Psoas muscle (tissue), 8 donors: ENCODE measurements at places on chromosomes 2 and 18.

GRCh38 chr2:230864605-230865306 lies at the start of gene ITM2C:
ITM2C (plus strand) TSS chr2:230864942; CDS start chr2:230865026, 84 bp downstream.
- peak; percentile 76 for DNase-seq

GRCh38 chr2:159362816-159363251 lies 76.3 kb upstream of the WDSUB1 start:
- DNase-seq: no peak

DNA sequence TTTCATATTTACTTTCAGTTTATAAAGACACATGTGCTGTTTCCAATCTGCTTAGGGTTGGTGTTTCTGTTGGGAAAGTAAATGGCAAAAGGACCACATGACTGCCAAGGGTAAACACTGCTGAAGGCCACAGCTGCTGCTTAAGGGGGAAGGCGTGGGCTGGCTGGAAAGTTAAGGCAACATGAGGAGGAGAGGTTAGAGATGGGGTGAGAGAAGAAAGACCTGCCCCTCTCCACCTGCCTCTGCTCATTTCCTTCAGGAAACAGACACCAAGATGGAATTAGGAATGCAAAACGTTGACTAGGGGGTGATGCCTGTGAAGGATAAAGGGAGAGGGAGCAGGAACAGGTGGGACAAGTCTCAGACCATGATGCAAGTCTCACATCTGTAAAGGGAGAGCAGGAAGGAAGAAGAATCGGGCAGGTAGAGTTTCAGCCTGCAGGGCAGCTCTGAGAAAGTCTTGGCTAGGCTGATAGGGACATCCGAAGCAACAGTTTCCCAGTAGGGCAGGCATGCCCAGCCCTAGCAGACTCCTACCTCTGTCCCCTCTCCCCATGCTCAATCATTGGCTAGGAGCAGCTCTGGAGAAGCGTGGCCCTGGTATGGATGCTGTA lies 86.0 kb downstream of the CDC42EP3 start:
- DNase-seq: no peak

DNA sequence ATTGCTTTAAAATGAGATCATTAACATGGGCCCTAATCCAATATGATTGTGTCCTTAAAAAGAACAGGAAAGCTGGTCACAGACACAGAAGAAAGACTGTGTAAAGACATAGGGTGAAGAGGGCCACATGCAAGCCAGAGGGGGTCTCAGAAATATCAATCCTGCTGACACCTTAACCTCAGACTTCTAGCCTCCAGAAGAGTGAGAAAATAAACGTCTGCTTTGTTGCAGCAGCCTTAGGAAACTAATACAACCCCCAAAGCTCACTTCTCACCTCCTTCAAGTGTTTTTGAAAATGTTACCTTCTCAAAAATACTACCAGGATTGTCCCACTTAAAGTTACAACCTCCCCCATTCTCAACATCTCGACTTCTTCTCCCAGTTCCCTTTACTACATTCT lies 39.8 kb upstream of the SESTD1 start:
- no peak for DNase-seq

GRCh38 chr2:172512810-172513523 lies 42.9 kb upstream of the PDK1 start:
- no peak for DNase-seq

GRCh38 chr2:153875801-153876466 lies 4.2 kb downstream of the GALNT13 start:
- no peak for DNase-seq

- no peak for DNase-seq
Measured at GRCh38 chr18:77366720-77367641, 117.3 kb downstream of the GALR1 start.

DNA sequence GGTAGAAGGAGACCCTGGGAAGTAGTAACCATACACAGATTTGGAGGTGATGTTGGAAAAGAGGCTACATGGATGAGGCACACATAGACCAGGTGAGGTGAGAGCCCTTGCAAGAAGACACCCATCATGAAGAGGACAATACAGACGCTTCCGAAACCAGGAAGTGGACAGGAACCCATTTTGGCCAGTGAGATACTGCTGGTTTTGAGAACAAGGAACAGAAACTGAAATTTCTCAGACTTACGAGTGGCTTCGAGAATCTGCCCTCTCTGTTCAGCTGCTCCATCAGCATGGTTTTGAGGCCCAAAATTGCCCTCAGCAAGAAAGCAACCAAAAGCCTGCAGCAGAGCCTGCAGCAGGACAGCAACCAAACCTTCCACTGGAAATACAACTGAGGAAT lies 479.1 kb upstream of the NRXN1 start:
- no peak for DNase-seq

GRCh38 chr2:68238955-68239822 lies 13.1 kb downstream of the PPP3R1 start:
- no peak for DNase-seq

- no peak for DNase-seq
Measured at GRCh38 chr18:66972681-66973080, 368.8 kb upstream of the CDH19 start.

DNA sequence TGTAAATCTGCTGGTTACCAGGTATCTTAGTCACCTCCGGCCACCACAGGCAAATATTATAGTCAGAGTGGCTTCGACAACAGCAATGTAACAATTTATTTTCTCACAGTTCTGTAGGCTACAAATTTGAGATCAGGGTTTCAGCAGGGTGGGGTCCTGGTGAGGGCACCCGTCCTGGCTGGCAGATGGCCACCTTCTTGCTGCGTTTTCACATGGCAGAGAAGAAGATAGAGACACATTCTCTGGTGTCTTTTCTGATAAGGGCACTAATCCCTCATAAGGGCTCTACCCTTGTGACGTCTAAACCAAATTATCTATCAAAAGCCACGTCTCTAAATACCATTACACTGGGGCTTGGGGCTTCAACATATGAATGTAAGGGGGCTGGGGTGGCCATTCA lies 843.2 kb upstream of the FANCL start:
- no peak for DNase-seq

GRCh38 chr2:232073026-232073425 lies 111.5 kb downstream of the DIS3L2 start:
- no peak for DNase-seq

DNA sequence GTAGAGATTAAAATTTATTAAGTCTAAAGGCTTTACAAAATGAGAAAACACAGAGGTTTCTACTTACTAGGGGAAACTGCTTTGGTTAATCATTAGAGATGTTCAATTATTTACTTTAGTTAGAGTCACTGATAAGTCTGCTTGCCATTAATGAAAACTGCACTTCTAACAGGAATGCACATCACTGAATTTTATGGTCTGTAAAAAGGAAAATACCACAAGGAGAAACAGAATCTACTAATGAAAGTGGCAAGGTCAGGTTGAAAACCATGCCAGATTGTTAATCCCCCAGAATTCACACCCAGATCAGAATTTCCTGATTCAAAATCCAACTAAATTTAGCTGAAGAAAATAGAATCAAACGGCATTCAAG lies 90.5 kb upstream of the GRB14 start:
- DNase-seq: no peak

DNA sequence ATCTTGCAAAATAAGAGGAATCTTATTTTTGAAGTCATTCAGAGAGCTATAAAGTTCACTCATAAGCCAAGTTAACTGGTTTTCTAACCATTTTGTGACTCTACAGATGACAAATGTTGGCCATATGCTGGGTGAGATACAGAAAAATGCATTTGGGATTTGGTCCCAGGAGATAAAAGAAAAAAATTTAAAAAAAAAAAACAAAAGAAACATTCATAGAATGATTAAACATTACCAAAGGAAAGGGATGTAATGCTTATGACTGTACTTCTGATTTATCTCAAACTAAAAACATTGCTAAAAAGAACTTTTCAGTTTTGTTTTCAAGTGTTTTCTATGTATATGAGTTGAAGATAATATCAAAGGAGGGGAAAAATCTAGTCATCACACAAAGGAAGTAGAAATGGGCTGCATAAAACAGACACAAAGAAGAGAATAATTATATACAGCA lies 43.1 kb downstream of the PELI1 start:
- DNase-seq: no peak

DNA sequence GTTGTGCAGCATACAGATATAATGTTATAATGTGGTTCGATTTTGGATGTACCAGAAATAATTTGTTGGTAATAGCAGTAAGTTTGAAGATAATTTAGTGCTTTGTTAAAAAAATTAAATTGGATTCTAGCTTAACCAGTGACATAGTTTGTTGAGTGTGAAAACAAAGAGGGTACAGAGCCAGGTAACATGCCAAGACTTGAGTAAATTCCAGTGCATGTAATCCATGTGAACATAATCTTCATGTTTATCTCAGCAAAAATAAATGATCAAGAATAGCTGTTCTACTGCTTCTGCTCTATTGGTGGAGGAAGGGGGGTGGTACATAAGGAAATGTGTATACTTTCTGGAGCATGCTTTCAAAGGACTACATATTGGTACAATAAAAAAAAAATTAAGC lies 165.8 kb downstream of the DNAH7 start:
- no peak for DNase-seq

- DNase-seq: no peak
Measured at GRCh38 chr2:80002568-80003157, 301.9 kb downstream of the LRRTM1 start.

DNA sequence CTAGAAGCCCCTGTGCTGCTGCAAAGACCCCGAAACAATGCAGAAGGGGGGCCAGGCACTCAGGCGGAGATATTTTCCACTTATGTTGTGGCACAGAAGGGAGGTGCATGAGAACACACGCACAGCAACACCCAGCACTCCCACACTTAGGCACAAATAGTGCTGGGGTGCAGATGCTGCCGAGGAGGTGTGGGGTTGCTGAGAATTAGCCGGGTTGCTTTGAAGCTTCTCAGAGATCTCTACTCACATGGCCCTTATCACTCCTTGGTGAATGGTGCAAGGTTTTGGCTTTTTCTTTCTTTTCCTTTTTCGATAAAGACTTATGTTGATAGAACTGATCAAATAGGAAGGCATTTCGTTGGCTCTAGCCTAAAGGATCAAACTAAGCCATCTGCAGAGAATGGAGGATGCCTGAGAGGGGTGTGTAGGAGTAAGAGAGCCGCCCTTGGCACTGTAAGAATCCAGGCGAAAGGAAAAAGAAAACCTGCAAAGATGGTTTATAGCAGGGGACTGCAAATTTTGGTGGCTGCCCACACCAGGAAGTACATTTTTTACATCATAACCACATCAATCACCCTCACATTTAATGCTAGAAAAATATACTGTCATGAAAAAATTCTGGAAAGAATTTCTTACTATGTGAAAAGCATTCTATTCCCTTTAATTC lies 27.9 kb upstream of the FHL2 start:
- no peak for DNase-seq

GRCh38 chr18:77032181-77032701 lies 100.3 kb downstream of the MBP start:
- DNase-seq: no peak

DNA sequence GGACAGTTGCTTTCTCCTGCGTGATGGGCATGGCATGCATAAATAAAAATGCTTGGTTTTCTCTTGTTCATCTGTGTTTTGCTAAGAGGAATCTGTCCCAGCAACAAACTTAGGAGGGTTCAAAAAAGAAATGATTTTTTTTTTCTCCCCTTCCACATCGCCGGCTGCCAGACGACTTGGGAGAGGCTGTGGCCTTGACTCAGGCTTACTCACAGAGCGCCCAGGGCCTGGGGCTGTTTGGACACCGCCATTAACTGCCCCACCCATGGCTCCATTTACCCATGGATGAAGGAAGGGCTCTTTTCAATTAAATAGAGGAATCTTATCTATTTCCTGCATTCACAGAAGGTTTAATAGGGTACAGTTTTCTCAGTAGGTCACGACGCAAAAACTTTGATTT lies 22.3 kb upstream of the SERPINB5 start:
- DNase-seq: no peak

DNA sequence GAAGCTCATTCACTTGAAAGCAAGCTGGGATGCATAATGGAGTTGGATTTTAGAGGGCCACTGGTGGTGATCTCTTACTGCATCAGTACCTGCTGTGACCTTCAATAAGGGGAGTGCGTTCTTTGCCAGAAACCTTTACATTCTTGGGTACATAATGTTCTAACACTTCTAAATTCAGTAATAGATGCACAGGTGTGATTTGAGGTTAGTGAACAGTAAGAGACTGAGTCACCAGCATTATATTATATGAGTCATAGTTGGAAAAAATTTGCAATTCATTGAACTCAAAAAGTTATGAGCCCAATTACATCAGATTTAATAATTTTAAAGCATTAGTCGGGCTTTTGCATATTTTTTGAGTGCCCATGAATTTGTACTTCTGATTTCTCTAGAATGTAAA lies 803.3 kb downstream of the ADCYAP1 start:
- DNase-seq: no peak

- DNase-seq: no peak
Measured at GRCh38 chr2:141582213-141582612, 548.6 kb downstream of the LRP1B start.

GRCh38 chr2:196182439-196183171 lies 11.2 kb upstream of the STK17B start:
- DNase-seq: no peak

DNA sequence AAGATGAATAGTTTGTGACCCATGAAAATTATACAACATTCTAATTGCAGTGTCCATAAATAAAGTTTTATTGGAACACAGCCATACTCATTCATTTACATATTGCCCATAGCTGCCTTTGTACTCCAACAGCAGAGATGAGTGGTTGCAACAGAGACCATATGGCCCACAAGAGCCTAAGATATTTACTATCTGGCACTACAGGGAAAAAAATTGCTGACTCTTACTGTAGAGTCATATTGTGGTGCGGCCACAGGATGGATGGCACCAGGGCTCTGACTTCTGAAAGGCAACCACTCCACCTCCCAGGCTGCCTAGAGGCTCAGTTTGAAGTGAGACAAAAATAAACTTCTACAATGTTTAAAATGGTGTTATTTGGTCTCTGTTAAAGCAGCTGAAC lies 404.0 kb upstream of the ATP5MC3 start:
- DNase-seq: no peak

DNA sequence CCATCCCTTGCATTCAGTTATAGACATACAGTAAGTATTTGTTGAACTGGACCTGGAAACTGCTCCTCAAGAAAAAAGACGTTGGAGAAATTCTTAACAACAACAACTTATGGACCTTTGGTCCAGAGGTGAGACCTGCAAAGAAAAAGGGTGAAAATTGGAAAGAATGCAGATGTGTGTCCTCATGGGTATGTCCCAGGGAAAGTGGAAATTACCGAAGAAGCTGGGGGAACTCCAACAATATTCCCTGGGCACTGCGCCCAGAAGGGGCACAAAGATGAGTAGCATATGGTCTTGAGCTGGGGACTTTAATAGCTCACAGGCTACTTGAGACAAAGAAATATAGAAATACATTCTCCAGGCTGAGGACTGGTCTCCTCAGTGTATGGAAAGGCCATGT lies 35.5 kb upstream of the YWHAQ start:
- DNase-seq: no peak

GRCh38 chr2:207847807-207848544 lies 78.3 kb upstream of the FZD5 start:
- DNase-seq: no peak

DNA sequence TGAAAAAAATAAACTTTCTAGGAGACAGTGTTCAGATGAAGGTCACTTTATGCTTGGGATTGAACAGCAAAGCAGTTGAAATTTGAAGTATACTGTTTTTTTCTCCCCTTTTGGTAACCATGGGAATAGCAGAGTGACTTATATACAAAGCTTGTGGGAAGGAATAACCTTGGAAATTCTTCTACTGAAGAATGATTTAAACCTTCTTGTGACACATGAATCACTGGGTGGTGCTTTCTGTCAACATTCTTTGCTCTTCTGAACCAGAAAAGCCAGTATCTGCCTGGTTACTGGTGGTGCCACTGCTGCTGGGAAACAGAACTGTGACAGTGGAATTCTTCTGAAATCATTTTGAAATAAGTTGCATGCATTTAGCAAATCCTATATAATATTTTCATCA lies 39.4 kb upstream of the RND3 start:
- DNase-seq: no peak
